Activated CD8-positive, alpha-beta T cell treated with anti-CD3 and anti-CD28 coated beads for 36 hours (primary cell): ENCODE measurements at places on chromosomes 12 and 14. TPM values are rescaled to one million over a fixed set of nuclear protein-coding genes. Genes with fewer than 3 reads are reported as not detected.

DNA sequence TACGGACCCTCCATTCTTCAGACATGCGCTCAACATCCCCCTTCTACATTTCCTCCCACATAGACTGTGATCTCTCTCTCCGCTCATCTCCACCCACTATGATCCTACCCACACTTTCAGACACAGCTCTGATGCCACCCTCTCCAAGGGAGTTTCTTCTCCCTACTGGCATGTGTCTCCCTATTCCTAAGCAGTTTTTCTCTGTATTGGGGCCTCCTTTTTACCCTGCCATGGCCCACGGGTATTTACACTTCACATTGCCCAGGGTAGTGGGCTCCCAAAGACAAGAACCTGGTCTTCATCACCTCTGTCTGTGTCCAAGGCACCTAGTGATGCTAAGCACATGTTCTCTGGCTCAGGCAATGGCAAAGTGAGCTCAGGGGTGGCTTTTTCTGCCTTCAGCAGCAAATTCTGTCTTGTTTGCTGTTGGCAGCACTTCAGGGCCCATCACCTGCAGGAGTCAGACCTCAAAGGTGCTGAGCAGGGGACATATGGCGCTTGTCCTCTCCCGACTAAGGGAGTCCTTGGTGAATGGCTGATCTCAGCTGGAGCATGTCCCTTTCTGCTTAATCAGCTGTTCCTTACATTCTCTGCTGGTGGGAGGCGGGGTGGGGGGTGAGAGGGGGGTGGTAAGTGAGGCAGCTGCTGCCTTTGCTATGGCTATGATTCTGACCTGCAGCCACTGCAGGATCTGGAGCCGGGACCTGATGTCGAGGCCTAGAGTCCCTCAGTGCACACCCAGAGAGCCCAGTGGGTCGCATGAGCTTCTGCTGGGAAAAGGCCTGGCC, 256.8 kb downstream of the PCNX1 start:
- no peak overlapping the region for H3K4me3 ChIP-seq
- peaks cover 6% of the 10 kb centered on the region for H3K27me3 ChIP-seq
- DNase-seq = no peak
- peaks cover 12% of the 10 kb centered on the region for H3K4me1 ChIP-seq

DNA sequence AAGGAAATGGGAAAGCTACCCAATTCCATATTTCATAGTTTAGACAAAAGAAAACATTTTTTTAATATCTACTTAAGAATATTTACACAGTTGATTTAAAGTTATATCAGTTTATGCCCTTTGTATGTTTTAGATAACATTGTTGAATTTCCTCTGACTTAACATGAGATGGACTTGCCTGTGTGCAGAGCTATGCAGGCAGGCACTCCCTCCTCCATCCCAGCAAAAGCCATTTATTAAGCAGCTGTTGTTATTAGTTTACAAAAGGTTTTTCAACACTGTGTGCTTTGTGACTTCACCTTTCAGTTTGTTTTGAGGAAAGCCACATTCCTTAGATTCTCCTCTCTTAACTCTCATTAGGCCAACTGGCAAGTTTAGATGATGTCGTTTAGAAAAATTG, 337.5 kb upstream of the PDE3A start:
- no peak for DNase-seq
- H3K27me3 ChIP-seq = no peaks in the 10 kb centered on the region
- H3K27ac ChIP-seq = no peak overlapping the region
- no peaks in the 10 kb centered on the region for H3K36me3 ChIP-seq
- H3K4me1 ChIP-seq = no peaks in the 10 kb centered on the region
- H3K4me3 ChIP-seq = no peak overlapping the region

GRCh38 chr12:30978639-30979038, 52.1 kb downstream of the TSPAN11 start:
- no peaks in the 10 kb centered on the region for H3K36me3 ChIP-seq
- H3K4me3 ChIP-seq = no peak overlapping the region
- H3K4me1 ChIP-seq = no peaks in the 10 kb centered on the region

GRCh38 chr14:54438703-54439102, 2.5 kb downstream of the CNIH1 start:
- no peak overlapping the region for H3K4me3 ChIP-seq
- H3K27me3 ChIP-seq = no peaks in the 10 kb centered on the region
- no peak for DNase-seq
- peaks cover 42% of the 10 kb centered on the region for H3K36me3 ChIP-seq
- peaks cover 74% of the 10 kb centered on the region for H3K4me1 ChIP-seq

GRCh38 chr12:10191865-10192264, 13.0 kb downstream of the TMEM52B start:
- H3K4me1 ChIP-seq = peaks cover 7% of the 10 kb centered on the region
- no peak overlapping the region for H3K27ac ChIP-seq
- DNase-seq = no peak
- H3K4me3 ChIP-seq = no peak overlapping the region
- peaks cover 20% of the 10 kb centered on the region for H3K27me3 ChIP-seq
- no peaks in the 10 kb centered on the region for H3K36me3 ChIP-seq

GRCh38 chr12:26204612-26205289, 9.4 kb downstream of the SSPN start:
- no peaks in the 10 kb centered on the region for H3K36me3 ChIP-seq
- H3K4me1 ChIP-seq = no peaks in the 10 kb centered on the region
- peaks cover 2% of the 10 kb centered on the region for H3K27me3 ChIP-seq
- H3K4me3 ChIP-seq = no peak overlapping the region
- no peak overlapping the region for H3K27ac ChIP-seq

GRCh38 chr12:69879007-69879960, 54.3 kb downstream of the MYRFL start:
- no peaks in the 10 kb centered on the region for H3K4me1 ChIP-seq
- peaks cover 19% of the 10 kb centered on the region for H3K27me3 ChIP-seq
- no peak overlapping the region for H3K4me3 ChIP-seq

GRCh38 chr12:62436164-62436503, 30.5 kb upstream of the MON2 start:
- H3K4me1 ChIP-seq = peaks cover 6% of the 10 kb centered on the region
- H3K27ac ChIP-seq = no peak overlapping the region
- H3K27me3 ChIP-seq = peaks cover 18% of the 10 kb centered on the region
- peaks cover 4% of the 10 kb centered on the region for H3K36me3 ChIP-seq
- no peak for DNase-seq
- no peak overlapping the region for H3K4me3 ChIP-seq

GRCh38 chr12:124767066-124767821, 96.4 kb downstream of the SCARB1 start:
- peaks cover 11% of the 10 kb centered on the region for H3K36me3 ChIP-seq
- no peak overlapping the region for H3K27ac ChIP-seq
- DNase-seq = peak; percentile 88
- H3K4me3 ChIP-seq = no peak overlapping the region

DNA sequence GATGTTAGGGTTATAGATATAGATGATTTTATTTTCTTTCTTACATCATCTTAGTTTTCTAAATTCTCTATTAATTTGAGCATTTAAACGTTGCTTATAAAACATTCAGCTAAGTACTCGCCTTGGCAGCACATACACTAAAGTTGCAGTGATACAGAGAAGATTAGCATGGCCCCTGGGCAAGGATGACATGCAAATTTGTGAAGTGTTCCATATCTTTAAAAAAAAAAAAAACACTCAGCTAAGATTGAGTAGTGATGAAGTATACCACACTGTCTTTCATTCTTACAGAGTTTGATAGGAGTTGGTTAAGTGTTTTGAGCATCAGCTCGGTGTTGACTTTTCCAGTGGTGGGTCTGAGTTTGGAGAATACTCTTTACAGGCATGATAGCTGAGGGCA, 72.3 kb downstream of the FRMD6 start:
- H3K4me3 ChIP-seq = no peak overlapping the region
- DNase-seq = no peak
- peaks cover 2% of the 10 kb centered on the region for H3K4me1 ChIP-seq
- no peak overlapping the region for H3K27ac ChIP-seq
- no peaks in the 10 kb centered on the region for H3K36me3 ChIP-seq

DNA sequence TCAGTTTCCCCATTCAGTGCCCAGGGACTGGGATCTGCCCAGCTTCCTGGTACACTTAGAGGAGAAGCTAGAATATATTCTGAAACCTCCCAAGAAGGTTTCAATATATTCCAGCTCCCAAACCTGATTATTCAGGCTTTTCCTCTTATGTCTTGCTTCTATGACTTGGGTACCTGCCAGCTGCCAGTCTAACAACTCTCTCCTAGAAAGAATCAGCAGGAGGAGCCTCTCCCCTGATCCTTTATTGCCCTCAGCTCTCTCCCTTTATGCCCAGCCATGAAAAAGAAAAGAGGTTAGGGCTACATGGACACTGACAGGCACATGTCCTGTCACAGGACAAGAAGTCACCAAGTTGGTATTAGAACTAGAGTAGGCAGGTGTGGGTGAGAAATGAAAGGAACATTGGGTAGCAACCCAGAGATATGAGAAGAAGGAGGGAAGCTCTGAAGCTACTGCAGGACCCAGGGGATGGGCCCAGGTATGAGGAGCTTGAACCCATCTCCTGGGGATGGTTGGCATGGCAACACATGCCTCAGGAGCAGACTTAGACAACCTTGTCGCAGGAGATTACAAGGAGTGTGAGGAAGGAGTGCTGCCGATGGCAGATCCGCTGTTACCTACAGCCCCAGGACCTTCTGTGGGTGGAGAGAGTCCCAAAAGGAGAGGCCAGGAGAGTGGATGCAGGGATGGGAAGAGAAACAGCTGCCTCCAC, 2.0 kb upstream of the CACNB3 start:
- H3K27me3 ChIP-seq = peaks cover 19% of the 10 kb centered on the region
- H3K4me3 ChIP-seq = peak overlapping the region; percentile 95
- DNase-seq = no peak
- H3K4me1 ChIP-seq = peaks cover 34% of the 10 kb centered on the region
- H3K27ac ChIP-seq = no peak overlapping the region

Gene AKAP6
- 1.4 TPM for total RNA-seq

Gene RNU4-1
- 692 TPM for total RNA-seq

Gene DICER1
- 45.3 TPM for total RNA-seq

Gene TPH2
- not detected for total RNA-seq

Gene GPRC5A
- 0.11 TPM for total RNA-seq

Gene CLEC2D
- 259 TPM for total RNA-seq
